ENCODE measurements at places on chromosomes 7 and 10.

DNA sequence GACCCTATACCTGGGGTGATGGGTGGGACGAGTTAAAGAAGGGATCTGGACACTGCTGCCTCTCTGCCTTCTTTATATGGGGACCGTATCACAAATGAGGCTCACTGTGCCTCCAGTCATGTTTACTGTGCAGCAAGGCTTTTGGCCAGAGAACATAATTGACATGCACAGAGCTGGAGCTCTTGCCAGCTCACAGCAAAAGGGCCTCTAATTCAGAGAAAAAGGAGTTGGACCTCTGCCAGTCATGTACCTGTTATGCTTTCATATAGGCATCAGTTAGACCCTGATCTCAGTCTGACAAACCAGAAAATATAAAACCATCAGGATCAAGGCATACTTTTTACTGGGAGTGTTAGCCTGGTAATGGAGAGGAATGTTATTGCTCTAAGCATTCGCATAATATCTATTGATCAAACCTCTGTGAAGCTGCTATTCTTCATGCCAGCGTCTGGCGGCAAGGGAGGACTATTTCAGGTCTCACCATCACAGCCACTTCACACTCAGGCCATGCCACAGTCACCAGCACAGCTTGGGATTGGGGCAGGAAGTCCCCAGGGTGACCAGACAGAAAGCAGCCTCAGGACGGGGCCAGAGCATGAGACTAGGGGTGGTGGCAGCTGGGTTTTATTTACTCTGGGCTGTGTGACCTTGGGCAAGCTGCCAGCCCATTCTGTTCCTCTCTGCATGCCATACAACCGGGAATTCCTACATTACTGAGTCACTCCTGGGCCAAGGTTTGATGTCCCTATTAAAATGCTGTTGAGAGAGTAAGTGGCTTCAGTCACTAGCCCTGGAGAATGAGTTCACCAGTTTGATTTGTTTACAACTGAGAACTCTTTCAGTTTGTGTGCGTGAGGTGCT, 90.1 kb downstream of the NPSR1 start:
- peak; percentile 12 for DNase-seq
- H3K36me3 ChIP-seq = no peaks in the 10 kb centered on the region
- no peak overlapping the region for H3K27ac ChIP-seq
- no peak overlapping the region for H3K4me3 ChIP-seq
- H3K4me1 ChIP-seq = no peaks in the 10 kb centered on the region
- H3K27me3 ChIP-seq = no peaks in the 10 kb centered on the region

- no peaks in the 10 kb centered on the region for H3K27me3 ChIP-seq
- H3K4me3 ChIP-seq = no peak overlapping the region
- H3K27ac ChIP-seq = no peak overlapping the region
- DNase-seq = no peak
- H3K4me1 ChIP-seq = peaks cover 6% of the 10 kb centered on the region
- H3K36me3 ChIP-seq = no peaks in the 10 kb centered on the region
Measured at GRCh38 chr7:122790591-122790990, 87.9 kb upstream of the RNF148 start.

DNA sequence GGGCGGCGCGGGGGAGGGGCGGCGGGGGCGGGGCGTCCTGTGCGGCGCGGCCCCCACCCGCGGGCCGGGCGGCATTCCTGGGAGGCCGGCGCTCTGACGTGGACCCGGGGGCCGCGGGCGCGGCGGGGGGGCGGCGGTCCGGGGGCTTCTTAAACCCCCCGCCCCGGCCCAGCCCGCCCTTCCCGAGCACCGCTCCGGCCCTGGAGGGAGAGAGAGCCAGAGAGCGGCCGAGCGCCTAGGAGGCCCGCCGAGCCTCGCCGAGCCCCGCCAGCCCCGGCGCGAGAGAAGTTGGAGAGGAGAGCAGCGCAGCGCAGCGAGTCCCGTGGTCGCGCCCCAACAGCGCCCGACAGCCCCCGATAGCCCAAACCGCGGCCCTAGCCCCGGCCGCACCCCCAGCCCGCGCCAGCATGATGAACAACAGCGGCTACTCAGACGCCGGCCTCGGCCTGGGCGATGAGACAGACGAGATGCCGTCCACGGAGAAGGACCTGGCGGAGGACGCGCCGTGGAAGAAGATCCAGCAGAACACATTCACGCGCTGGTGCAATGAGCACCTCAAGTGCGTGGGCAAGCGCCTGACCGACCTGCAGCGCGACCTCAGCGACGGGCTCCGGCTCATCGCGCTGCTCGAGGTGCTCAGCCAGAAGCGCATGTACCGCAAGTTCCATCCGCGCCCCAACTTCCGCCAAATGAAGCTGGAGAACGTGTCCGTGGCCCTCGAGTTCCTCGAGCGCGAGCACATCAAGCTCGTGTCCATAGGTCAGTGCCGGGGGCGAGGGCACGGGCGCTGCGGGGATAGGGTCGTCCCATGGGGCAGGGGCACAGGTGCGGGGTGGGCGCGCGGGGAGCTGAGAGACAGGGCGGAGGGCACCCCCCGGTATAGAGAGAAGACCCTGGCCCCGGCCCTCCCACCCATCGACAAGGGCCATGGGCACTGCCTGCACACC, at the start of gene FLNC:
FLNC (plus strand) TSS at position 176 of the 947 bp plus-strand sequence; CDS start at position 408, 232 bp downstream.
- peaks cover 37% of the 10 kb centered on the region for H3K4me1 ChIP-seq
- no peaks in the 10 kb centered on the region for H3K36me3 ChIP-seq
- peak within 1 kb of the TSS; percentile 26 for H3K4me3 ChIP-seq
- H3K27me3 ChIP-seq = no peaks in the 10 kb centered on the region

DNA sequence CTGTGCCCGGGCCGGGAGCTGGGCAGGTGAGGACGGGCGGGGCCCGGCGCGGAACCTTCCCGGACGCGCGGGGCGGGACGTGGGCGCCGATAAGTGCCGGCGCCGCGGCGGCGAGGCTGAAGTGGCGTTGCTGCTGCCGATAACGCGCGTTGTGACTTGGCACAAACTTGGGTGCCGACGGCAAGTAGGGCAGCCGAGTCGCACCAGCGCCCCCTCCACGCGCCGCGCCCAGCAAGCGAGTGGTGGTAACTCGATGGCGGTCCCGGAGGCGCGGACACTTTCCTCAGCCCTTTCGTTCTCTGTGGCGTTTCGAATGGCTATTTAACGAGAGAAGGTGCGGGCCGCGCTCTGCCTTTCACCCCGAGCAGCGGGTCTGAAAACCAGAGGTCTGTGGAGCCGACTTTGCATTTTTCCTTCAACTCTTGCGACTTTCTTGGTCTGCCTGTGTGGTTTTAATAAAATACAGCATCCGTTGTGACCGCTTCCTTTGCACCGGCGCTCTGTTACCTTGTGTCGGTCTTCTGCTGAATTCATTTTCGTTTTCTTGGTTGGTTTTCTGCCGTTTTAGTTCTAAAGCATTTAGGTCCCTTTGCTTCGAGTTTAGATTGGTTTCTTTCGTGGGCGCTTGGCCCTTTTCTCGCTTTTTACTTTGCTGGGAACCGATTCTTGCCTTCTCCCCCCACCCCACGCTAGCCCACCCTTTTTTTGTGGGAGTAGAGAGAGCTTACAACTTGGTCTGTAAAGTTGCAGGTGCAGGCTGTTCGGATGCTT, 701 bp downstream of the STK17A start:
- H3K27ac ChIP-seq = peak overlapping the region; percentile 78
- H3K27me3 ChIP-seq = no peaks in the 10 kb centered on the region
- DNase-seq = peak; percentile 86
- peak overlapping the region; percentile 95 for H3K4me3 ChIP-seq
- peaks cover 15% of the 10 kb centered on the region for H3K4me1 ChIP-seq

DNA sequence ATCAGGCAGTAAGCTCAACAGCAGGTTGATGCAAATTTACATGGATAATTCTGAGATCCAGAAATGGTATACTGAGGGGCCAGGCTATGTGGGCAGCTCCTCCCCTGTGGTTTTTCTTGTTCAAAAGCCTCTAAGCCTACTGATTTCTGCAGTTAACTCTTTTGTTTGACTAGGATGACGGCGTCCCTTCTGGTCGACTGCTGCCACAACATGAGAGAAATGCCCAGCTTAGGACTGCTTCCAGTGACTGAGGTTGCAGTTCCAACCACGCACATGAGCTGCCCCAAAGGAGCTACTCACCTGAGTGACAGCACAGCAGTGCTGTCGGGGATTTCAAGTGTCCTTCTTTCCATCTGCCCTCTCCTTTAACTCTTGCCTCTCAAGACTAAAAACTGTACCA, 973.0 kb upstream of the GHITM start:
- H3K4me3 ChIP-seq = no peak overlapping the region
- H3K27me3 ChIP-seq = no peaks in the 10 kb centered on the region
- H3K27ac ChIP-seq = no peak overlapping the region
- H3K4me1 ChIP-seq = no peaks in the 10 kb centered on the region

DNA sequence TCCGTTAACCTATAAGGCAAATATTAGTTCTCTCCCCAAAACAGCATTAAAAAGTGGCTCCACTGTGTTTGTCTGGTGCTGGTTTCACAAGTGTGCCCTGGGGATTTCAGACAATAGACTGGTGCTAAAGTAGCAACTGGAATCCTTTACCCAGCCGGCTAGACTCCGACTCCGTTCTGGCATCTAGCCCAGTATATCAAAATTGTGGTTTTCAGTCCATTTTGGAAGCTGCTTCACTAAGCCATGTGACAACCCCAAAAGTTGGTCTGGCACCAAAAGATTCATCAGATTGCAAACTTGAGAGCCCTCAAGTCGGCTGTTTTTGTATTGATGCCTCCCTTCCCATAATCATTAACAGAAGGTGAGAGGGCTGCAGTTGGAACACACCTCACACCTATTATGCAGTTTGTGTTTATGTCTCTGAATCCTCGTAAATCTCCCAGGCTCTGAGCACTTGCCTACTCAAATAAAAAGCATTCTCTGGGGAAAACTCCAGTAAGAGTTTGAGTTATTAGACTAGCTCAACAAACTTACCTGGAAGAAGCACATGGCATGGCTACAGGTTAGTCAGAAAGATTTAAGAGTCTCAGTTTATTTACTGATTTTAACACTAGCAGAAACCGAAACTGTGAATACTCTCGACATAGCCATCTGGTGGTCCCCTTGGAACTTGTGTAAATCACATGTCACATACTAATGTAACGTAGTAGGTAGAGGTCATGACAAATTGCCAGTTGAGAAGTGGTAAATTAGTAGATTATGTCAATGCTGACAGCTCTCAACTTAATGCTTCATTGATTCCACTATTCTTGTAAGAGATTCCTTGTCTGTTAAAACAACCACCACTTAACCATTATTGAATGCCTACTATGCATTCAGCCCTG, 14.8 kb upstream of the WNT16 start:
- H3K4me3 ChIP-seq = no peak overlapping the region
- DNase-seq = peak; percentile 7
- H3K27ac ChIP-seq = no peak overlapping the region
- H3K27me3 ChIP-seq = no peaks in the 10 kb centered on the region
- peaks cover 5% of the 10 kb centered on the region for H3K4me1 ChIP-seq
- no peaks in the 10 kb centered on the region for H3K36me3 ChIP-seq

GRCh38 chr10:105743343-105744056, 1102.4 kb downstream of the SORCS3 start:
- no peaks in the 10 kb centered on the region for H3K27me3 ChIP-seq
- DNase-seq = no peak
- no peak overlapping the region for H3K4me3 ChIP-seq
- no peak overlapping the region for H3K27ac ChIP-seq
- no peaks in the 10 kb centered on the region for H3K36me3 ChIP-seq

DNA sequence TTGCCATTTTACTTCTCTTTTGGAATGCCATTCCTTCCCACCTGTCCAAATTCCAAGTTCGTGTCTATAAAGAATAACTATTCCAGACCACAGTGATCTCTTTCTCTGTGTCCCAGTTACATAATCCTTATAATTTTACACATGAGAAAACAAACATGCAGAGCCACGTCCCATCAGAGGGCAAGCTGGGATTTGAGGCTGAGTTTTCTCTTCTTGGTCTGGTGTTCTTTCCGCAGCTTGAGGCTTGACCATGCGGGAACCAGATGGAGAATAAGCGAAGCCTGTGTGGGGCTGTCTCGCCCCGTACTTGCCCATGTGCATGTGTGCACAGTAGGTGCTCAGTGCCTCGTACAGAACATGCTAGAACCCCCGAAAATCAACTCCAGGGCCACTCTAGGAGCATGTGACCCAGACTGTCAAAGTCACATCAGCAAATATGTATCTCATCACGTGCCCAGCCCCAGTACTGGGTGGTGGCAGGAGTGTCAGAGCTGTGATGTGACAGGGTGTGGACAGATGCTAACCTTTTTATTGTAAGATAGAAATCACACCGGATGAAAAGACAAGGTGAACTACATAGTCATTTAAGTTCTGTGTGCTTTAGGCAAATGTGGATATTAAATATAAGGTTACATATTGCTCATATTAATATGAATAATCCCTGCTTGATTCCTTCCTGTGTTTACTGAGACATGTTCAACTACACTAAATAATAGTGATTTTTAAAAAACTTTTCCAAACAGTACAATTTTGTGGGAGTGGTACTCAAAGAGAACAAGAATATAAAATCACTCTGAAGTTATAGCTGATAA, 3.2 kb downstream of the INSIG1 start:
- H3K27me3 ChIP-seq = no peaks in the 10 kb centered on the region
- H3K27ac ChIP-seq = no peak overlapping the region
- H3K4me3 ChIP-seq = no peak overlapping the region
- peaks cover 10% of the 10 kb centered on the region for H3K4me1 ChIP-seq

DNA sequence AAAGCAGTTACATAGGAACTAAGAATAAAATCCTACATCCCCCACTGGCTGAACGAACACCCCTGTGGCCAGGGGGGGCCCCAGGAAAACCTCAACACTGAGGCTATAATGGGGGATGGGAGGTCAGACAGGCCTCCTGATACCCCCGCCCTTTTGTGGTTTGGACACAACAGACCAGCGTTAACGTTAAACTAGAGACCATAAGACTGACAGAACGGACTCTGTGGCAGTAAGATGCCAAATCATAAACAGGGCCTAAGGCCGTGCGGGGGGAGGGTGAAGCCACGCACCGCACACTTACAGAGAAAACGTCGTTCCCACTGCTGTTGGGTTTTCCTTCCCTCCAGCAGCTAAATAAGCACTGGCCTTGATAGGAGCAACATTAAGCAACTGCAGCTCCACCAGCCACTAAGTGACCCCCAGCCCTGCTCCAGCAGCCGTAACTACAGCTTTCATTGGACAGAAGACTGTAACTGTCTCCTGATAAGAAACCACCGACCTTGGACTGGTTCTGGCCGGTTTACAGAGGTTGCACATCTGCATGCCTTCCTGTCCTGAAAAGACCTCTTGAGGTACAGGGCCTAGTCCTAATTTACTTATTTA, 3.4 kb upstream of the PPP2R2D start:
- H3K27ac ChIP-seq = no peak overlapping the region
- H3K4me1 ChIP-seq = peaks cover 11% of the 10 kb centered on the region
- no peaks in the 10 kb centered on the region for H3K36me3 ChIP-seq
- H3K27me3 ChIP-seq = no peaks in the 10 kb centered on the region

DNA sequence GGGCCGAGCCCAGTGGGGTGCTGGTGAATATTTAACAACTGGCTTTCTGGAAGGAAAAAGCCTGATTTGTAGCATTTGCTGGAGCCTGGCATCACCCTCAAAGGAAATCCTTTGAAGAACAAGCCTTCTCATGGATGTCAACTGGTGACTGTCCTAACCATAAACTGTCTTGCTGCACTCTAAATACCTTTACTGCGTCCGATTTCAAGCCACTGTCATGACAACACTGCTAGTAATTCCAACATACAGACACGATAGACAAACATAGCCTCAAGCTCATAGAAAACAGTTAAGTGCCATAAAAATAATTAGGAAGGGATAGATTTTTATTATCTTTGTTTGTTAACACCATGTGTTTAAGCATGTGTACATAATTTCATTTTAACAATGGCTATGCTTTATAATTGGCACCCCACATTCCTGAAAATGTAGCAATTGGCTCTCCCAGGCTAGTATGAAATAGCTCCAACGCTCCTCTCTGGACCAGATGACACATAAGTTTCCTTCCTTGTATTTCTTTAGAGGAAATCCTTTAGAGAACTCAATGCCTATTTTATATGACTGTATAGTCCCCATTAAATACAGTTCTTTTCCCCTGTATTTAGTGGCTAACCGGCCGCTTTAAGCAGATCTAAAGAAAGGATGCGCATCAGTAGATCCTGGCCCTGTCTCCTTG, 273.4 kb downstream of the PRPF18 start:
- DNase-seq = no peak
- H3K27me3 ChIP-seq = no peaks in the 10 kb centered on the region
- no peak overlapping the region for H3K27ac ChIP-seq
- H3K4me1 ChIP-seq = peaks cover 10% of the 10 kb centered on the region
- H3K36me3 ChIP-seq = no peaks in the 10 kb centered on the region
- no peak overlapping the region for H3K4me3 ChIP-seq

All from thyroid gland (tissue), 4 donors.